ENCODE measurements at places on chromosomes 7 and 10.

GRCh38 chr10:99521765-99522469 lies 10.8 kb upstream of the NKX2-3 start:
- DNase-seq: no peak

- no peak for DNase-seq
Measured at GRCh38 chr7:118325450-118325808, 100.9 kb downstream of the ANKRD7 start.

DNA sequence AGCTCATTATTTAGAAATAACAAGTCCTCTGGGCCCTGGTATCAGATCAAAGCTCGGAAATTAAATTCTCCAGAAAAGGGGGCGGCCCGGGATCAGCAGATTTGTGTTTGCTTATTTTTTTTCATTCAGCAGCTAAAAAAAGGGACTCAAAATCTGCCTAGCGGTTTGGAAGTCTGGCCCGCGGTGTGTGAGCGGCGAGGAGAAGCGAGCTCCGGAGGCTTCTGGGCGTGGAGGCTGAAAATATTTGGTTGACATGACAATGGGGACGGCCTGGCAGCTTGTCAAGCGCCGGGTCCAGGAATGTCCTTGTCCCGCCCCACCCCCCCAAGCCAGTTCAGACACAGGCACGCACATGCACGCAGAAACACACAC lies 43.4 kb downstream of the FOXL3 start:
- DNase-seq: no peak

DNA sequence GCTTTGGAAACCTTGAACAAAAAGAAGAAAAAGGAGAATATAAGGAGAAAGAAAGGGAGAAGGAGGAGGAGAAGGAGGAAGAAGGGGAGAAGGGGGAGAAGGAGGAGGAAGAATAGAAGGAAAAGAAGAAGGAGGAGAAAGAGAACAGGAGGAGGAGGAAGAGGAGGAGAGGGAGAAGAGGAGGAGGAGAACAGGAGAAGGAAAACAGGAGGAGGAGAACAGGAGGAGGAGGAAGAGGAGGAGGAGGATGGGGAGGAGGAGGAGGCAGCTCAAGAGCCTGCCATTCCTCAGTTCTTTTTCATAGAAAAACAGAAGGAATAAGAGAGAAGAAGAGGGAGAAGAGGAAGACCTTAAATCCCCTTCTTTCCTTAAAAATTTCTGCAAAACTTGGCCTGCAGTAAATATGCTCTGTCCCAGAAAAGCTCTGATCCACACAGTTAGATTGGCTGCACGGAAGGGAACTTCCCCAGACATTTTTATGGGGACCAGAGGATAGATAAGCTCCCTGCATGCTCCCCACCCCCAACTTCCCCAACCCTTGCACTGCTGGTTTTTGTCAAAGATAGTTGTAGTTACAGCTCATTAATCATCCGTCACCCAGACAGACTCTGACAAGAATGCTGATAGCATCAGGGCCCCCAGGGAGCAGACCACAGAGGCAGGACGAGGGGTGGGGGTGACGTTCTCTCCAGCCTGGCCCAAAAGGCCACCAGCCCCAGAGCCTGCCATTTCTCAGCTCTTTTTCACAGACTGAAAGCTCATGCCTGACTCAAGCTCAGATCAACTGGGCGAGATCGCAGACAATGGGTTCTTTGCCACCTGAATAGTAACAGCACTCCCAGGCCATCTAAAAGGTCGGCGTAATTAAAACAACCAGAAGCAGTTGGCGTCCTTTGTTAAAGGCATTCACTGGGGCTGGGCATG lies 34.5 kb upstream of the LYZL1 start:
- DNase-seq: no peak

DNA sequence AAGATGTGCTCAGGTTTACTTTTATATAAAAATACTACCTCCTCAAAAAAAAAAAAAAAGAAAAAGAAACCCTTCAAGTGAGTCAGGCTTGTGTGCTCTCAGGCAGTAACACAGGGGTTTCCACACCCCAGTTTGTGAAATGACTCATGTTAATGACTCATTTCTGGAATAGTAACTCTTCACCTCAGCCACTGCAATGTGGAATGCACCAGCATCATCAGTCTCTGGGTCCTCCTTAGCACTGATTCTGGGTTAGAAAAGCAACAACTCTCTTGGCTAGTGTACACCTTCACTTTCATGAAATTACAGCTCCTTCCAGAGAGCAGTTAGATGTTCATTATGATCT lies 110.6 kb downstream of the EMX2 start:
- DNase-seq: no peak

DNA sequence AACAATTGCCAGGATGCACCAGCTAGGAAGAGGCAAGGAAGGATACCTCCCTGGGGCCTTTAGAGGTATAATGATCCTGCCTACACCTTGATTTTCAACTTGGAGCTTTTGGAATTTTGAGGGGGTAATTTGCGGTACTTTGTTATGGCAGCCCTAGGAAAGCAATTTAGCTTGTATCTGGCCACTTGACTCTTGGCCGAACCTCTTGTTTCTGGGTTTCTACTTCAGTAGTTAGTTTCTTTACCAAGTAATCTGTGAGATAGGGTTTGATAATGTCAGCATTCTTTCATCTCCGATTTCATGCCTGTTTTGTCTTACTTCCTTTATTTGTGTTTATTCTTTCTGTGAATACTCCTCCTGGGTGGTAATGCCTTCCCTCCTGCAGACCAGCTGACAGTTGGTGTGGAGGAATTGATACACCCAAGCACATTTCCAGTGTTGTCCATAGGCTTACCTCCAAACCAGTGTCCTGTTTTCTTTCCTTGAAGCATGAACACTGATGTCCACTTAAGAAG lies 163.7 kb downstream of the SND1 start:
- DNase-seq: no peak

DNA sequence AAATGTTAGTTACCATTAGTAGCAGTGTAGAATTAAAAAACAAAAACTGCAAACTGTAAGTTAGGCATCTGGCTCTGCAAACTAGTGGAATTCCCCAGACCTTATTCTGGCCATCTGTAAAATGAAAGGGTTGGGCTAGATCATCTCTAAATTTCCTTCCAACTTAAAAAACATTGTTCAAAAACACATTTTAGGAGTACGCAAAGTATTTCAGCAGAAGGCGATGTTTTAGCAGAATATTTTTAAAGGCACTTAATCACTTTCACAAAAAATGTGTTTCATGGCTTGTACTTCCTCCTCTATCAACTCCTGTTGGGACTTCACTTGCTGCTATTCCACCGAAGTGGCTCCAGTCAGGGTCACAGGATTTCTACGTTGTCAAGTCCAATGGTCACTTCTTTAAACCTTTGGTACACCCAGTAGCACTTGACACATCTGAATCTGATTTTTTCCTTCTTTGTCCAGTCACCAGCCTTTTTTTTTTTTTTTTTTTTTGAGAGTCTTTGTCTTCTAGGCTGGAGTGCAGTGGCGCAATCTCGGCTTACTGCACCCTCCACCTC lies 169.0 kb downstream of the AHR start:
- no peak for DNase-seq

DNA sequence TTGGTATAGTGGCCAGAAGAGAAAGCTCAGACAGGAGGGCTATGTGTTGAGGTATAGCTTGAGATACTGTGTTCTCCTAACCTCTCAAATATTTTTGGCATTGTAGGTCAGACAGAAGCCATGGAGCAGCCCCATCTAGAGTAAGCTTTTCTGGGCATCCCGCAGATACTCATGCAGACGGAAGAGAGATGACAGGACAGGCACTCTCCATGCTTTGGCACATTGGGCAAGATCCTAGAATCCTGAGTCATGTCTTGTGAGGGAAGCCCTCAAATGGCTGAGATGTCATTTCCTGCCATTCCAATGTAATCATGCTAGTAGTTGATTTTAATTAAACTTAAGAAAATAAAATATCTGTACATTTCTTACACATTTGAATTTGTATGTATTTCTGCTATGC lies 16.8 kb upstream of the KIF20B start:
- no peak for DNase-seq

- DNase-seq: no peak
Measured at GRCh38 chr10:52706332-52707070, 66.1 kb downstream of the MBL2 start.

DNA sequence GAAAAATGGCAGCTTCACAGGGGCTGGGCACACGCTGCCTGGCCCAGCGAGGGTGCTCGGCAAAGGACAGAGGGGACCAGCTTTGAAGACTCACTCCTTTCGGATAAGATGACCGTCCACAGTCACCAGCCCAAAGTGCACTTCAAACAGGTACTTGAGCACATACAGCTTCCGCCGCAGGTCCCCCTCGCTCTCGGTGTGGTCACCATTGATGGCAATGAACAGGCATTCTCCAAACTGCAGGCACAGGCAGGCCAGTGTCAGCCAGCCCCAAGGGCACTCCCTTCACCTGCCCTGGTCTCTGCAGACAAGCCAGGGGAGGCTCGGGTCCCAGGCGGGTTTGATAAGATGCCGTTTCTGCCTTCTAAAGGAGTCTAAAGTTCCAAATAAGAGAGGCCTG lies 11.6 kb downstream of the HPS1 start:
- no peak for DNase-seq

GRCh38 chr7:27607210-27607606 lies 55.5 kb downstream of the HIBADH start:
- no peak for DNase-seq

DNA sequence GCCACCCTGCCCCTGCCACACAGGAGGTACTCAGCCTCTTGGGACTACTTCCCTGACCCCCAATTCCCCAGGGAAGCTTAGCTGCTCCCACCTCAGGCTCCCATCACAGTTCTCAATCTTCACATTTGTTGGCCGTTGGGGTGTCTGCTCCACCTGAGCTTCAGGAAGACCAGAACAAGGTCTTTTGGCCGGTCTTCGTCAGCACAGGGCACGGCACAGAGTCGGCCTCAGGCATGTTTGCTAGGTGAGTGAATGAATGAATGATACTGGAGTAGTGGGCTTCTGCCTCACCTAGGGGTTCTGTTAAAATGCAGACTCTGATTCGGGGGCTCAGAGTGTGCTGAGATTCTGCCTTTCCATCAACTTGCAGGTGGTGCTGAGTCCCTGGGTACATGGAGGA lies 20.3 kb downstream of the GPRIN2 start:
- DNase-seq: no peak

- DNase-seq: no peak
Measured at GRCh38 chr10:79314761-79315601, 32.3 kb upstream of the PPIF start.

GRCh38 chr7:154568346-154568745 lies 434.6 kb downstream of the PAXIP1 start:
- no peak for DNase-seq

DNA sequence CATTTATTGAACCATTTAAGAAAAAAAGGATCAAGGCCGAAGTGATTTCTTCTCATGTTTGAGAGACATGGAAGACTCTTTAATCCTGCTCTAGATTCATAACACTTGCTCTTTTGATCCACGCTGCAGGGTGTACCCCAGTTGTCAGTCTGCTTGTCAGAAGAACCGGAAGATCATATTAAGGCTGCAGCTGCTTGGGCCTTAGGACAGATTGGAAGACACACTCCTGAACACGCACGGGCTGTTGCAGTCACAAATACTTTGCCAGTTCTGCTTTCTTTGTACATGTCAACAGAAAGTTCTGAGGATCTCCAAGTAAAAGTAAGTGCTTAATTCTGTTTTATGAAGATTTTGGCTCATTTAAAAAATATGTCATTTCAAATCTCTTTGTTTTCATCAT lies 46.3 kb downstream of the SPAG6 start:
- no peak for DNase-seq

- no peak for DNase-seq
Measured at GRCh38 chr7:81298951-81299666, 380.3 kb upstream of the SEMA3C start.

DNA sequence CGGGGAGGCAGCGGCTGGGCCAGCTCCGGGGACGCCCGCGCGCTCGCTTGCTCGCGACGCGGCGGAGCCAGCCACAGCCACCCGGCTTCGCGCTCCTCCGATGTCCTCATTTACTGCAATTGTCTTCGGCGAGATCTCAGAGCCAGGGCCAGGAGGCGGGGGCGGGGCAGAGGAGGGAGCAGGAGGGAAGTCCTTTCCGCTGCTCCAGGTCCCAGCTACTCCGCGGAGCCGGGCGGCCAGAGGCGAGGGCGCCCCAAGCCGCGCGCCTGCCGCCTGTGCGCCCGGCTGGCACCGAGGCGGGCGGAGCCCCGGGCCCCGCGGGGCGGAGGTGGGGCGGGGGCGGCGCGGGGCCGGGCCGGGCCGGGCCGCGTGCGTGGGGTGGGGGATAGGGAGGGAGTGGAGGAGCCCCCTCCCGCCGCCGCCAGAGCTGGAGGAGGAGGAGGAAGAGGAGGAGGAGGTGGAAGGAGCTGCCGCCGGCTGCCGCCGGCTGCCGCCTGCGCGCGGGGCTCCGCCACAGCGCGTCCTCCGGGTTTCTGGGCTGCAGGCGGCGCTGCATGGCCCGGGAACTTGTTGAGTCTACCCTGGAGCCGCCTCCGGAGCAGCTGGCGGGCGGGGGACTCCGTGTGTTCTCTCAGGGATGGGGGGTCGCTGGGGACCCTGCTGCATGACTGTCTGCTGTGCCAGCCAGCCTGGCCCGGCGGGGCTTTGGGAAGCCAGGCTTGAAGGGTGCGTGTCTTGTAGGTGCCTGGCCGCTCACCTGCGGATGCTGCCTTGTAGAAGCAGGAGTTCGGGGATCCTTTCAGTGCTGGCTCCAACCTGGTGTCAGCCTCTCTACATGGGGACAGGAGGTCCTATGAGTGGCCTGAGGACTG lies at the start of gene INSYN2A:
Gene INSYN2A (minus strand): TSS at position 310 of the 872 bp plus-strand sequence. CDS start 20,196 bp downstream, outside the sequence.
- no peak for DNase-seq

- DNase-seq: no peak
Measured at GRCh38 chr10:45378914-45379726, 5.1 kb downstream of the ALOX5 start.

DNA sequence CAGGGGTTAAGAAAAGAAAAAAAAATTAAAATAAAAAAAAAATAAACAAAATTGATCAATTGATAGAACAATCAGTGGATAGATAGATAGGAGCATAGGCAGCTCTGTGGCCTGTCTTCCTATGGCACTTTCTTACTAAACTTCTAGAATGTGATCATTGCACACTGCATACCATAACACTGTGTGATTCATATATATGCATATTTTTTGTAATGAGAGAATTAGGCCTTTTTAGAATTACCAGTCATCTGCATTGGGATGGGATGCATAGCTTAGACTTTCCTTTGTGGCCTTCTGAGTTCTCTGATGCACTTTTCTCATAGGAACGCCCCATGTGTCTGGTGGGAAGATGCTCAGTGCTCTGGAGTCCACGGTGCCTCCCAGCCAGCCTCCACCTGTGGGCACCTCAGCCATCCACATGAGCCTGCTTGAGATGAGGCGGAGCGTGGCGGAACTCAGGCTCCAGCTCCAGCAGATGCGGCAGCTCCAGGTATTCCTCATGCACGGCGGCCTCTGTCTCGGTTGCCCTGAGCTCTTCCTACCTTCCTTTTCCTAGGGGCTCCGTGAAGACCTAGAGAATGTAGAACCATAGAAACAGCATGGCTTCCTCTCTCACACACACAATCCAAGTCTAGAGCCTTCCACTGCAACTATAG lies 222.5 kb downstream of the ARHGAP21 start:
- DNase-seq: no peak
